Activated gamma-delta T cell treated with Interleukin-2 at 50 U/mL for 16 hours (primary cell): ENCODE measurements at places on chromosomes 4 and X.

- DNase-seq: no peak
These were observed 168.2 kb downstream of the AMELX start for GRCh38 chrX:11461201-11462001.

- no peak for DNase-seq
These were observed 20.0 kb downstream of the FGF5 start for GRCh38 chr4:80286451-80286850.

GRCh38 chrX:40700640-40701342 is 34.6 kb downstream of the MED14 start:
- DNase-seq: no peak

GRCh38 chrX:132146456-132146855 is 18.6 kb upstream of the FRMD7 start:
- no peak for DNase-seq
